ENCODE measurements at places on chromosomes 2 and 18.

GRCh38 chr2:189613650-189614420 lies 33.2 kb upstream of the SLC40A1 start:
- DNase-seq = no peak

- no peak for DNase-seq
Observed at GRCh38 chr2:38109732-38110181, 33.8 kb upstream of the CYP1B1 start.

DNA sequence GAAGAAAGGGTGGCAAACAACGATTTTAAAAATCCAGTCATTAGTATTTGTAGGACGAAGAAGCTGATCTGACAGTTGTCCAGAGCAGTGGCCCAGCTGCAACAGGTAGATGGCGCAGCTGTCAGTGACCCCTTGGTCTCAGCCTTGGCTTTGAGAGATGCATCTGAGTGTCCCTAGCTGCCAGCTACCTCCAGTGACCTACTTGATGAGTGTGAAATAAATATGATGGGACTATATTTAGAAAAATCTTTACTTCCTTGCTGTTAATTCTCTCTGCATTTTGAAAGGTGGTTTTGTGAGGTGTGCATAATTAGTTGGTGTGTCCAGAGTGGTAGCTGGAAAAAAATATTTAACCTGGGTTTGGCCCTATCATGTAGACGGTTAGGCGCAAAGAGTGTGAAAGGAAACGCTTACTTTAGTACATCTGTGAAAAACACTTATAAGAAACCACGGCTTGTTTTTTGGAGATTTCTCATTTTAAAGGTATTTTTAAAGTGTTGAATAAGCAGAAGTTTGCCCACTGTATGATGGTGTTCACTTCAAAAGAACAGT lies 963 bp downstream of the INPP1 start:
- DNase-seq = no peak

GRCh38 chr2:47520302-47520630 lies 117.3 kb downstream of the MSH2 start:
- DNase-seq = no peak

DNA sequence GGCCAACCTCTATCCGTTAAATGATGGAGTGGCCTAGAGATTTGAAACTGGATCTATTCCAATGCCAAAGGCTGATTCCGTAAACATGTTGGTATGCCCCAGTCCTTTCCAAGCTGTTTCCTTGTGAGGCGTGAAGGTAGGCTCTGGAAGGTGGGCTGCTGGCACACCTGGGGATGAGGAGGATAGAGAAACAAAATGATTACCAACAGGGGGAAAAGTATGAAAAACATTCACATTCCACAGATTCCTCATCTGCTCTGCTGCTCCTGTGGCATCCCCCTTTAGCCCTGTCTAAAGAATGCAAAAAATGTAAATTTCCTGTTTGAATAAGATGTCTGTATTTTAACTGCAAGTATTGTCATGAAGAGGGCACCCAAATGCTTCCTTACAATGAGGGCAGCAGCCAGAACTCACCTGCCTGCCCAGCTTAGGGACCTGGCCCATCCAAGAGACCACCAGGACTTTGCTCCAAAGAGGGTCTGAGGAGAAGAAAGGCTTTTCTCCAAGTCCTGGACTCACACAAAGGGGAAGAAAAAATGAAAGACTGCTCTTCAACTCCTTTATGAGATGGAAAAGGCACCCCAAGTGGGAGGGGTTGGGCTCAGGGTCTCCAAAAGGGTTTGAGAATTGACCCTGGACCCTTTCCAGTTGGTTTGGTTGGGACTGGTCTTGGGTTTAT lies 132.3 kb upstream of the PELI1 start:
- DNase-seq = no peak

DNA sequence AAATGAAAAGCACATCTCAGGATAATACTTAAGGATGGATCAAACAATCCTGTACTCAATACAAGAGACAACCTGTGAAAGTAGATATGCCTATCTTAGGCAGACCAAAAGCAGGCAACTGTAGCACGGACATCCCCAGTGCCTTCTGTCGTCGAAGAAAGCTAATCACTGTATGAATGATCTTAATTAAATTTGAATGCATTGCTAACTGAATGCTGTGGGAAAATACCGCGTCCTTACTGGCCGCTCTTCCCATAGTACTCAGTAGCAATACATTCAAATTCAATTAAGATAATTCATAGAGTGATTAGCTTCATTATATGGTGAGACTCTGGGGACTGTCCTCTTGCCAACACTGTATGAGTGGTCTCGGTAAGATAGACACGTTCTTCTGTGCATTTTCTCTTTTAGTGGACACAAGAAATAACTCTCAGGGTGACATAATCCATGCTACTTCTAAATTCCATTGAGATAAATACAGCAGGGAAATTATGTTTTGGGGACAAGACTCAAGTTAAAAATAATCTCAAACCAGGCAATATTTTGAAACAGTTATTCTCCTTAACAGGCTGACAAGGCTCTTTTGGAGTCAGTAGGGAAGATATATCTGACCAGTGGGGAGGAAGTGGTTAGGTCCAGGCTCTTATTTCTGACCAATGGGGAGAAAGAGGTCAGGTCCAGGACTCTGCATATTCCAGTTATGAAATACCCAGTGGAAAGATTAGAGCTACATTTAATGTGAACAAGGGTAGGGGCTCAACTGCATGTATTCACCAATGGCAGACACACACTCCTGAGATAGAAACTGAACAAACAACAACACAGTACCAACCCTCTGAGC lies 97.3 kb downstream of the DOCK10 start:
- DNase-seq = no peak

DNA sequence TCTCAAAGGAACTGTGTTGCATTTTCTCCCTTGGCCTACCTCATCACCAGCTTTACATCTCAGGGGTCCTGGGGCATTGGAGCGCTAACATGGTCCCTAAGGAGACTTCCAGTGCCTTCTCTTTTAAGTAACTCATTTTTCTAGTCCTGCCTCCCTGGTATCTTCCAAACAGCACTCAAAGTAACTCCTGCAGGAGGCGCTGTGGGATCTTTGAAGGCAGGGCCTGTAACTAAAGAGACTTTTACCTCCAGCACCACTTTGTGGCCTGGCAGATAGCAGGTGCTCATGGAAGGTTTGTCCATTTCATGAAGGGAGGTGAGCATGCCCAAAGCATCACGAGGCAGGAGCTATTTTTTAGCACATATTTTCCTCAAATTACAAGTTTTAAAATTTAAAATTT lies 411.0 kb upstream of the GYPC start:
- peak; percentile 4 for DNase-seq

DNA sequence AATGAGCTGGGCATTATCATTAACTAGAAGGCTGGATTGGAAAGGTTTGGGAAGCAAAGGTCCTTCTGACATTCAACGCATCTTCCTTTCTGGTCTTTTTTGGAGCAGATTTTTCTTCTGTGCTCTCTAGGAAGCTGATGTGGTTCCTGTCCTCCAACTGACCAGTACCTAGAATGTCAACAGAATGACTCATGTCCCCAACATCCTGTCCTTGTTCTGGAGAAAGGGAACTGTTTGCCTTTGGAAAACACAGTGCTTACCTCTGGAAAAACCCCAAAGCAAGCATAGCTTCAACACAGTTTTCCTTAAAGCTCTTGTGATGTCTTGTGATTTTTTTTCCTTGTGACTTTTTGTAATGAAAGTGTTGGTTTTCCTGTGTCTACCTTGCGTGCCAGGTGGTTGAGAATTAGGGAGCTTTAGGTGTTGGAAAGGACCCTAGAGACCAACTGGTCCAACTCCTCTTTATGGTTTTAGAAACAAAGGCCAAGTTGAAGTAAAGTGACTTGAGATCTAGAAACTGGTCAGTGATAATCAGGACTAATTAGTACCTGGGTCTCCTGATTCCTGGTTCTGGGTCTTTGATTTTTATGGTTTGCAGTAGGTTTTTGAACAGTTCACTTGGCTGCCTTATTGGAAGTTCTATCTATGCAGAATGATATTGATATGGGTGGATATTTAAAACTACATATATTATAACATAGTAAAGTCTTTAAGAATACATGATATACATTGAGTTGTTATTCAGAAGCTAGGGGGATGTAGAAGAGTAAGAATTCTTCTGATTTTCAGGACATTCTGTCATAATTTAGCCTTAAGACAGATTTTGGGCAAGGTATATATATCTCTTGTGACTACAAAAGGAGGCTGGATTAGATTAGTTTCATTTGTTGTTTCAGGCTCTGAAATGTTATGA lies 70.5 kb downstream of the FMNL2 start:
- no peak for DNase-seq

GRCh38 chr2:234751275-234751973 lies 200.4 kb upstream of the SH3BP4 start:
- DNase-seq = no peak

DNA sequence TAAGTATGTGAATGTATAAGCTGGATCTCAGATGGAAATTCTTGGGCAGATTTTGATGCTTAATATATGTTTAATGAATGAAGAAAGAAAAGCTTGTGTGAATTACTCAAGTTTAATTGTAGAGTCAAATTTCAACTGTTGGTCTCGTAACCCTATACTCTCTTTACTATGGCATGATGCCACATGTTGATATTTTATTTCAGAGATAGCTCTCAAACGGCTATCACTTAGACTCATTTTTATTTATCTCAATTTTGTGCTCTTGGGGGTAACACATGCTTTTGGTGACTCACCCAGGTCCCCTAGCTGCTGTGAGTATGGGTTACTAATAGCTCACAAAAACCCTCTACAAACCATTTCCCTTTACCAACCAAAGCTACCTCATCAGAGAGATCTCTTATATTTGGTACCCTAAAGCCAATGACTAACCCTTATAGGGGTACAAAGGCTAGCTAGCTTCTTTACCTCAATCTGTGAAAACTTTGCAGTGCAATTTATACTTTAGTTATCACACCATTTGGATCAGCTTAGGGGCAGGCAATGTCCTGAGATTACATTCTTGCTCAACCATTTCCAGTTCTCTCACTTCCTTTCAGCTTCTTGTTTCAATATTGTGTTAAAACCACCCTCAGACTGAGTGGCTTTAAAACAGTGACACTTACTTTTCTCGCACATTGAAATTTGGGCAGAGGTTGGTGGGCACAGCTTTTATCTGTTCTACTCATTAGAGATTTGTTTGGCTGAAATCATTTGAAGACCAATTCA lies 240.3 kb downstream of the CDH7 start:
- DNase-seq = no peak

GRCh38 chr2:171479154-171479814 lies 43.0 kb upstream of the CYBRD1 start:
- DNase-seq = no peak

- DNase-seq = no peak
Observed at GRCh38 chr2:20217041-20217970, 7.6 kb downstream of the SDC1 start.

GRCh38 chr2:191304939-191305875 lies 60.0 kb downstream of the MYO1B start:
- no peak for DNase-seq

DNA sequence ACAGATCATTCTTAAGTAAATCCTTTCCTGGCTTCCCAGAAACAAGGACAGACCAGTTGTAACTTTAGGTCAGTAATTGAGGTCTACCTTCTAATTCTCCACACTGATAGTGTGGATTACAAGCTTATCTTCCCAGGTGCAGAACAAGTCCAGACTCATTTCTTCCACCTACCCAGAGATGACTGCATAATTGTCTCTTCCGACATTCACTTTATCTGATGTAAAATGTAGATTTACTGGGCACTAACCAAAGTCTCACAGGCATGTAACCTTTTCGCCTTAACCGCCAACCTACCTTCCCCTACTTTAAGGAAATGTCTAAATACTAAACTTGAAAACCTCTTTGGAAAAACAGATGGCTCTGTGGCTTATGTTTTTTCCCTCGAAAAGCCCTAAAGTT lies 96.2 kb downstream of the NCK2 start:
- DNase-seq = no peak

- no peak for DNase-seq
Observed at GRCh38 chr2:205965707-205966106, 120.3 kb downstream of the INO80D start.

- DNase-seq = no peak
Observed at GRCh38 chr2:237557633-237558015, 8.8 kb upstream of the PRLH start.

- DNase-seq = no peak
Observed at GRCh38 chr2:1758171-1758570, 13.9 kb upstream of the PXDN start.

DNA sequence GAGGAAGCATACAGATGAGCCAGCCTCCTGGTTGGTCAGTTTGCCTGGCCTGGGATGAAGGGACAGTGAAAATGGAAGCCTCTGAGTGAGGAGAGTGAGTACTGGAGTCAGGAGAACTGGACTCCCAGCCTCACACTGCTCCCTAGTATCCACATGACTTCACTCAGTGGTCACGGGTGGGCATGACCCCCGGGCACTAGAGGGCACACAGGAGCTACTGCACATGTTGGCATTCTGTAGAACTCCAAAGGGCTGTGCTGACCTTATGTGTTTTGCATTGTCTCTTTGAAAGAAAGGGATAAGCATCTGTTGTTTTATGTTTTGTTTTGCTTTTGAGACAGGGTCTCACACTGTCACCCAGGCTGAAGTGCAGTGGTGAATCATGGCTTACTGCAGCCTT lies 23.7 kb downstream of the NCAPH start:
- DNase-seq = no peak

- DNase-seq = no peak
Observed at GRCh38 chr2:7450833-7451190, 533.6 kb downstream of the RNF144A start.
